ENCODE measurements at places on chromosomes 1 and 21.

- no peak for DNase-seq
These were observed 393.2 kb downstream of the RPS6KC1 start for GRCh38 chr1:213444224-213444623.

- no peak for DNase-seq
These were observed 199.7 kb downstream of the TBX15 start for GRCh38 chr1:118788463-118788862.

DNA sequence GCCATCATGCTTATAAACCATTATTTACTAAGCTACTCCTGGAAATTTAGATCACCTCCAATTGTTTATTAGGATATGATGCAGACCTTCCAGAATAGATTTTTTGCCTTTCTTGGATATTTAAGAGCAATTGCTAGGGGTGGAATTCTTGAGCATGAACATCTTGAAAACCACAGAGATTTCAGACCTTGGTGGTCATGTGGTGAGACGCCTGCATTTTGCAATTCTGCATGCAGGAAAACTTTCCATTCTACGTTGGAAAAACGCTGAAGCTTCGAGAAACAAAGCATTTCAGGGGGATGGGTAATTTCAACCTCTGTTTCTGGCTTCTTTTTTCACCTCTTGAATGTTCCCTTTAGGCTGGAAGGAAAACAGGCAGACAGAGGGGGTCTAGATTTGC, 596.3 kb downstream of the KIF26B start:
- no peak for DNase-seq

DNA sequence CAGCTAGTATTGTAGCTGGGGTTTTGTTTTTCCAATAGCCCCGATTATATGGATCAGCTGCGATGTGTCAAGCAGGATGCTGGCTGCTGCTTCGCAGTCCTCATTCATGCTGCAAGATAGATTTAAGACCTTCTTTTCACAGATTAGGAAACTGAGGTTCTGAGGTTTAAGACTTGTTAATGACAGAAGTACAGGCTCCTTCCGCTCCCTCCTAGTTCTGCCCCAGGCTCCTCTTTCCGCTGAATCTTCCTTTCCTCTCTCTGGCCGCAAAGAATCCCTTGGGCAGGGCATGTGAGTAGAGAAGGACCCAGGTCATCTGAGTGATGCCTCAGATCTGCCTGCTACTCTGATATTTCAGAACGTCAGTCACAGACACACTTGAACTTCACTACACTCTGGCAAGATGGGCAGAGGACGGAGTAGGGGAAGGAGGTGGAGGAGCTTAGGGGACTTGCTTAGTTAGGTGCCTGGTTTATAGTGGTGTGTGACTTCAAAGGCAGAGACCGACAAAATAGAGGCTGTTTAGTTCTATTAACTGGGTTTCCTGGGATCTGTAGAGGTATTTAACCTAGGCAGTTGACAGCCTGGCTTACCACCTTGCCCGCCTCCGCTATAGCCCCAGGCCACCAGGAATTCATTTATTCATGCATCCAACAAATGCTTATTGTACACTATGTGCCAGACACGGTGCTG, 4.2 kb downstream of the IGSF21 start:
- no peak for DNase-seq

DNA sequence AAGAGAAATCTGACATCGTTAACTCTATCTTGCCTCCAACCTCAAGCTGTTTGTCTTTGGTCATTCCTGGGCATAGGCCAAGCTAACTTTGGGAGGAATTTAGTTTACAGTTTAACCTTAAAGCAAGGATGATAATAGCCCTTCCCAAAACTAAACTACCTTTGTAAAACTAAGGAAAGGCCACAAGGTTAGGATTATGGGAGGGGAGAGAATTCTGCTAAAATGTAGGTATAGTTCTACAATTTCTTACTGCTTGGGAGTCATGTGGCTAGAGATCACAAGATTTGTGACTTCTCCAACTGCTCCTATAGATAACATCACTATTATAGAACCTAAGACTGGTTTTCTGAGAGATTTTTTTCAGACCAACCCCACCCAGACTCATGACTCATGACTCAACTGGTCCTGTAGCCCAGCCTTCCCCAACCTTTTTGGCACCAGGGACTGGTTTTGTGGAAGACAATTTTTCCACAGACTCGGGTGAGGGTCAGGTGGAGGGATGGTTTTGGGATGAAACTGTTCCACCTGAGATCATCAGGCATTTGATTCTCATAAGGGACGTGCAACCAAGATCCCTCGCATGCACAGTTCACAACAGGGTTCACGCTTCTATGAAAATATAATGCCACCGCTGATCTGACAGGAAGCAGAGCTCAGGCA, 70.7 kb upstream of the MUTYH start:
- DNase-seq, result no peak

GRCh38 chr1:199174336-199174735, 535.5 kb downstream of the PTPRC start:
- DNase-seq, result no peak

- no peak for DNase-seq
These were observed 155.4 kb downstream of the PGBD5 start for GRCh38 chr1:230270559-230271281.

- no peak for DNase-seq
These were observed 447.9 kb downstream of the CAMTA1 start for GRCh38 chr1:7233237-7233540.

DNA sequence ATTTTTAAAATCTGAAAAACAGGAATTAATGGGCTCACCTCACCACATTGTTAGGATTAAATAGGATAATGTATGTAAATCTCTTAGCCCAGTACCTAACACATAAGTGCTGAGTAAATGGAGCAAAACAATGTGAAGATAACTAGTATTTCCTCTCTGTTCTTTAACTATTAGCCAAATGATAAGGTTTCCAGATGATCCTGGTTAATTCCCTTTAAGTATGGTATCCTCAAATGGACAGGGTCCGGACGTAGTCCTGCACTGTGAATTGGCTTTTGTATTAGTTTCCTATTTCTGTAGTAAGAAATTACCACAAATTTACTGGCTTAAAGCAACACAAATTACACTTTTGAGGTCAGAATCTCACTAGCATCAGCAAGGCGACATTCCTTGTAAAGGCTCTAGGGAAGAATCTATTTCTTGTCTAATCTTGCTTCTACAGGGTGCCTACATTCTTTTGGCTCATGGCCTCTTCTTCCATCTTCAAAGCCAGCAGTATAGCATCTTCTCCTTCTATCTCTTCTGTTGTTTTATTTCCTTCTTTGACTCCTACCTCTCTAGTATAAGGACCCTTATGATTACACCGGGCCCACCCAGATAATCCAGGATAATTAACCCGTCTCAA, 17.1 kb downstream of the SCAF4 start:
- DNase-seq, result no peak

- no peak for DNase-seq
These were observed 39.7 kb upstream of the ETV3 start for GRCh38 chr1:157177733-157178394.

- no peak for DNase-seq
These were observed 38.3 kb upstream of the PRSS38 start for GRCh38 chr1:227777156-227777555.

GRCh38 chr1:41611068-41611931, 126.8 kb upstream of the EDN2 start:
- no peak for DNase-seq

- DNase-seq, result no peak
These were observed 12.2 kb upstream of the RIPK4 start for GRCh38 chr21:41778930-41779600.

- no peak for DNase-seq
These were observed 33.5 kb downstream of the DMAP1 start for GRCh38 chr1:44246806-44247205.

- DNase-seq, result no peak
These were observed 1.8 kb upstream of the CSMD2 start for GRCh38 chr1:34166625-34167361.

DNA sequence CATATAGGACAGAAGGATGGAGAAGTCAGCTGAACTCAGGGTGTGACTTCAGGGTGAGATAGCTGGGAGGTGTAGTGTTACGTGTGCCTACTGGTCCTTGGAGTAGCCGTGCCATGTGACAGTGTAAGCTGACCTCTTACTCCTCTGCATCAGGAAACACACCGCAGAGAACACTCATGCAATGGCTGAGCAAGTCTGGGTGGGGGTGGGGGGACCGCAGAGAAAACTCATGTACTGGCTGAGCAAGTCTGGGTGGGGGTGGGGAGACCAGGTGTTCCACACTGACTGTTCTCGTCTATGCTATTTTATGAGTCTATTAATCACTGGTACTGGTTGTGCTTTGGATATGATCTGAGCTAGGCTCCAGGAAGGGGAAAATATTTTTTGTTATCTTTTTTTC, 233.1 kb downstream of the PAPPA2 start:
- DNase-seq, result no peak

- DNase-seq, result no peak
These were observed 88.8 kb downstream of the RGL1 start for GRCh38 chr1:183893561-183894289.

DNA sequence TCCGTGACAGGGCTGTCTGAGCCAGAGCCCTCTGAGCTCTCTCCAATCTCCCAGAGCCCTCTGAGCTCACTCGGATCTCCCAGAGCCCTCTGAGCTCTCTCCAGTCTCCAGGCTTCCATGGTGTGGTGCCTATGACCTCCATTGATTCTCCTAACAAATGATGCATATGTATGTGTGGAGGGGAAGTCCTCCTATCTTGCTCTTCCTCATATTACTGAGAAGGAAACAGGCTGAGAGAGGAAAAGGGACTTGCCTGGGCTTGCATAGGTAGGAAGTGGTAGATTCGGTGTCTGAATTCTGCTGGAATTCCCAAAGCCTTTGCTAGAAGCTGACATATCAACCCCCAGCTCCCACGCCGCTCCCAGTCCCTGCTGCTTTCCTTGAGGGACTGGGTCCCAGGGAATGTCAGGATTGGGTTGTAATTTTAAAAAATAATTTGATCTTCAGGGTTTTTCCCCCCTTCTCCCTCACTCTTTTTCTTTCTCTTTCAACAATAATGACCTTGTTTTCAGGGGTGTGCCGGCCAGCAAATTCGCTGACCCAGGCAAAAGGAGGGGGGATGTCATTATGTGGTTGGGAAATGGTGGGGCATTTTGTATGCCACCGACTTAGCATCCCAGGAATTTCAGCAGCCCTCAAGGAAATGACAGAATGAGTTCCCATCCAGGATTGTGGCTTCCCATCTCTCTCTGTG, 42.3 kb upstream of the RUNX3 start:
- no peak for DNase-seq

GRCh38 chr1:38533772-38534472, 325.6 kb downstream of the RRAGC start:
- no peak for DNase-seq

GRCh38 chr21:28738882-28739281, 253.8 kb downstream of the LTN1 start:
- DNase-seq, result no peak

DNA sequence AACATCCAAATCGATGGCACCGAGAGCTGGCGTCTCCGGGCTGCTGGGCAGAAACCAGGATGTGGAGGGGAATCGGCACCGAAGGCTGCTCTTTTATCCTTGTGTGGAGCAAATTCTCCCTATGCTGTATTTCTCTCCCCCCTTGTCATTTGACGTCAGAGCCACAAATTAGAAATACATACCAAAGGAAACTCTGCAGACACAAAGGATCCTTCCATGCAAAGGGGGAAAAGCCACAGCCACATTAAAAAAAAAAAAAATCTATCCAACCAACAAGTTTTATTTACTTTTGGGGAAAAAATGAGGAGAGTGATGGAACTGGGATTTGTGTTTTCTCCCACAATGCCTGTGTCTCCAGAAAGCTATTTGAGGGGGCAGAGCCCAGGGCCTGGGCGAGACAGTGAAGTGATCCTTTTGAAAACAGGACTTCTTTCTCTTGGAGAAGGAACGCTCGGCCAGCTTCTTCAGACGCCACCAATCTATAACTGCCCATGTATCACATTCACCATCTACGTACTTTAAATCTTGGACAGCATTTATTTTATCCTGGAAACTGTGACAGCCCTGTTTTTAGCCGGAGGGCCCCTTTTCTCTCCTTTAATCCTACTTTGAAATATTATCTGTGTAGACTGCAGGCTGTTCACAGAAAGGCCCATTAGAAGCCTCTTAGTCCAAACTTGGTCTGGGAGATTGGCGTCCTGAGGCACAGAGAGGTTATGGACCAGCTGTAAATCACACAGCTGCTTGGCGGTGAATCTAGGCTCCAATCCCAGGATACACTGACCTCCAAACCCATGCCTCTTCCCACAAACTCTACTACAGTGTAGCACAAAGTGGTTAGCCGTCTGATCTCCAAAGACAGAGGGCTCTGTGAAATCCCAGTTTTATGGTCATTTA, 4.5 kb downstream of the KANK4 start:
- DNase-seq, result no peak

DNA sequence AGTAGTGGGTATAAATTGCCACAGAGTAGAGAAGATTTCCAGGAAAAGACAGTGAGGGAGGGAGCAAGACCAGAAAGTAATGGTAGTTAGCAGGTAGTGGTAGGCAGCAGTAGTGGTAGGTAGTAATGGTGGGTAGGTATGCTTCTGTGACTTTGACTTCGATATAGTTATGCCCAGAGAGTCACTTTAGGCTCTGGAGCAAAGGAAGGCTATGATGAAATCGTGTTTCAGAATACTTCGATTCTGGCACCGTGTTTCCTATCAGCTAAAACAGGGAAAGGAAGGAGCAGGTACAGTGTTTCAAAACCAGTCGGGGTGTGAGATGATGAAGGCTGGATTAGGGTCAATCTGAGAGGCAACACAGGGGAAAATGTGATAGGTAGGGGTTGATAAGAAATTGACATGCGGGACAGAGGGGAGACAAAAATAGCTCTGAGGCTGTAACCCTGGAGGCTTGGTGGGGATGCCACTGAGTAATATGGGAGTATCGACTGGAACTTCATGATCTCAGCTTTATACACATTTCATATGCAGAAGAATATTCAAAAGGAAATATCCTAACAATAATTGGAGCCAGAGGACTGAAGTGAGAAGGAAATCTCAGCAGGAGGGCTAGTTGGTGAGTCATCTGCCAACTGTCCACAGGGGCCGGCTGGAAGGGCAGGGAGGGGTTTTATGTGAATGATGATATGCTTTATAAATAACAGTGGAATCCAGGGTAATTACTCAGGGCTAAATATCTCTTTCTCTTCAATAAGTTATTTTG, 25.2 kb upstream of the TRIM45 start:
- no peak for DNase-seq

DNA sequence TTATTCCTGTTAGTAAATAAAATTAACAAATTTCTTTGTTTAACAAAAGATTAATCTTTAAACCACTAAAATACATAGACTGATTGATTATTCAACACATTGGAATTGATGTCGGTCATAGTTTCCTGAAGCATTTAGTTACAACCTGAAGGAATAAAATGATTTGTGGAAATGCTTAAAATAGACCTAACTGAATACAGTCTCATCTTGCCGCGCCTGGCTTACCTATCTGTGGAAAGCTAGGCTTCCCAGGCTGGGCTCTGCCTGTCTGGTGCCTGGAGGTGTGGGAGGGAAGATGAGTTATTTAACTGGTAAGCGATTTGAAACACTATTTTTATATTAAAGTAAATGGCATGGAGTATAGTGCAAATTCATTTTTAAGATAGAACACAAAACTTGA, 10.2 kb downstream of the RHOU start:
- DNase-seq, result no peak

DNA sequence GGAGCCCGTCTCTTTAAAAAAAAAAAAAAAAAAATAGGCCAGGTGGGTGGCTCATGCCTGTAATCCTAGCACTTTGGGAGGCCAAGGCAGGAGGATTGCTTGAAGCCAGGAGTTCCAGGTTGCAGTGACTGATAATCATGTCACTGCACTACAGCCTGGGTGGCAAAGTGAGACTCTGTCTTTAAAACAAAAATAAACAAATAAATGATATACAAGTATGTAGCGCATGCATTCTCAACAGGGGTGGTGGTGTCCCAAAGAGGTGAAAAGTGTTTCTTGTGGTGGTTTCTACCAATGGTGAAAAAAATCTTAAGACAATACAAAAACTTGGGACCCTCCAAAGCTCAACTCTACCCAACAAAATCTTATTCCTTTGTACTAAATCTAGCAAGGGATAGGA, 17.9 kb downstream of the CNN3 start:
- no peak for DNase-seq
